ENCODE measurements at places on chromosomes 7 and 10.

DNA sequence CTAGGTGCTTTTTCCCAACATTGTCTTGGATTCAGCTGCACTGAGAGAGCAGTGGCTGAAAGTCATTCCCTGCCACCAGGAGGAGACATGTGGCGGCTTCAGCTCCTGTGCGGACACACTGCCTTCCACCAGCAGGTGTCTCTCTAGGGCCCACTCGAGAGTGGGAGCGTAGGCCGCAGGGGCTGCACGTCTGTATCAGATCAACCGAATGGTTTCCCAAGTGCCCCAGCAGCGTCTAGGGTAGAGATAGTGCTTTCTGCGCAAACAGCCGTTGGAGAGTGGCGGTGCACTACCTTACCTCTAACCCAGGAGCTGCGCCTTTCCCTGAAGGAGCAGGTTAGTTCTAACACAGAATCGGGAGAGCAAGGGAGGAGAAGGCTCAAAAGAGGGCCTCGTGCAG, 31.7 kb downstream of the PAPOLB start:
- peak; percentile 21 for DNase-seq

DNA sequence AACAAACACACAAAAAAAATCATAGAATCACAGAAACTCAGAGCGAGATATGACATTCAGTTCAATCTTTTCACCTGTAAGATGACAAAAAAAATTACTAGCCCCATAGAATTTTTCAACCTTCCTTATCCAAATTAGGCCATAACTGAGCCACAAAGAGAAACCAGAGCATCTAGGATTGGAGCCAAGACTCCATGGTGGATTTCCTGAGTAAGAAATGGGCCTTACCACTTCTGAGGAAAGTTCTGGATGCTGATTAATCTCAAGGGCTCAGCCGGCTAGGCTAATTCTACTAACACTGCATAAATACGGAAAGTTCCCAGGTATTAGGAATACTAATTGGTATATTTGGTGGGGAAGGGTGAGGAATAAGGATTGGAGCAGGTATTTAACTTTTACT, 16.8 kb downstream of the LIPM start:
- DNase-seq = no peak

GRCh38 chr10:44379907-44380306, 5.0 kb downstream of the CXCL12 start:
- no peak for DNase-seq

GRCh38 chr7:93551063-93551895, 23.2 kb downstream of the CALCR start:
- no peak for DNase-seq

GRCh38 chr10:104256335-104256961, 1.8 kb downstream of the GSTO1 start:
- no peak for DNase-seq

GRCh38 chr7:94634502-94634901, 21.4 kb downstream of the SGCE start:
- no peak for DNase-seq

DNA sequence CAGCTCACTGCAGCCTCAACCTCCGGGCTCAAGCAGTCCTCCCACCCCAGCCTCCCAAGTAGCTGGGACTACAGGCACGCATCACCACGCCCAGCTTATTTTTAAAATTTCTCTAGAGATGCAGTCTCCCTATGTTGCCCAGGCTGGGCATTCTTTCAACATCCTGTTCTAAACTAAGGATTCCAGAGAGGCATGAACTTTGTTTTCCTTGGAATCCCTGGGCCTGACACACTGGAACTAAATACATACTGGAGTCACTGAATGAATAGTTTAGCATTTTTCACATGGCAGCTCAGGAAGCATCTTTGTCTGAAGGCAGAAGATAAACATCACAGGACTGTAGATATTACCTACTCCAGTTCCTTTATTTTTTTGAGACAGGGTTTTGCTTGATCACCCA, 108.7 kb downstream of the ITIH5 start:
- no peak for DNase-seq

GRCh38 chr10:49183596-49184542, 4.3 kb downstream of the TMEM273 start:
- peak; percentile 39 for DNase-seq

- no peak for DNase-seq
Measured at GRCh38 chr7:85596827-85597226, 410.0 kb upstream of the SEMA3D start.

- no peak for DNase-seq
Measured at GRCh38 chr7:101133621-101134398, 6.9 kb downstream of the SERPINE1 start.

DNA sequence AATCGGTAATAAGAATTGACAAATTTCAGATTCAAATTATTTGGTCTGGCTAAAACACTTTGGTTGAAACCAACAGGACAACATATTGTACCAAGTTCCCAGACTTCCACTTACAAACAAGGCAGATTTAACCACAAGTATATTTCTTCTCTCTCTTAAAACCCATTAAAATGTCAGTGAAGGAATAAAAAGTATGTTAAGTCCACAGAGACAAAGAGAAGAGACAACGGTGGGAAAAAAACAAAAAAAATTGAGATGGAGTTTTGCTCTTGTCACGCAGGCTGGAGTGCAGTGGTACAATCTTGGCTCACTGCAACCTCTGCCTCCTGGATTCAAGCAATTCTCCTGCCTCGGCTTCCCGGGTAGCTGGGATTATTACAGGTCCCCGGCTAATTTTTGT, 16.3 kb downstream of the TM9SF3 start:
- DNase-seq = no peak

GRCh38 chr10:122665329-122665860, 34.3 kb downstream of the C10orf120 start:
- DNase-seq = no peak

- DNase-seq = no peak
Measured at GRCh38 chr7:35988818-35989217, 164.2 kb upstream of the EEPD1 start.

GRCh38 chr7:112630565-112630964, 149.8 kb downstream of the LSMEM1 start:
- no peak for DNase-seq

GRCh38 chr10:4596951-4597350, 229.1 kb upstream of the AKR1E2 start:
- DNase-seq = no peak

DNA sequence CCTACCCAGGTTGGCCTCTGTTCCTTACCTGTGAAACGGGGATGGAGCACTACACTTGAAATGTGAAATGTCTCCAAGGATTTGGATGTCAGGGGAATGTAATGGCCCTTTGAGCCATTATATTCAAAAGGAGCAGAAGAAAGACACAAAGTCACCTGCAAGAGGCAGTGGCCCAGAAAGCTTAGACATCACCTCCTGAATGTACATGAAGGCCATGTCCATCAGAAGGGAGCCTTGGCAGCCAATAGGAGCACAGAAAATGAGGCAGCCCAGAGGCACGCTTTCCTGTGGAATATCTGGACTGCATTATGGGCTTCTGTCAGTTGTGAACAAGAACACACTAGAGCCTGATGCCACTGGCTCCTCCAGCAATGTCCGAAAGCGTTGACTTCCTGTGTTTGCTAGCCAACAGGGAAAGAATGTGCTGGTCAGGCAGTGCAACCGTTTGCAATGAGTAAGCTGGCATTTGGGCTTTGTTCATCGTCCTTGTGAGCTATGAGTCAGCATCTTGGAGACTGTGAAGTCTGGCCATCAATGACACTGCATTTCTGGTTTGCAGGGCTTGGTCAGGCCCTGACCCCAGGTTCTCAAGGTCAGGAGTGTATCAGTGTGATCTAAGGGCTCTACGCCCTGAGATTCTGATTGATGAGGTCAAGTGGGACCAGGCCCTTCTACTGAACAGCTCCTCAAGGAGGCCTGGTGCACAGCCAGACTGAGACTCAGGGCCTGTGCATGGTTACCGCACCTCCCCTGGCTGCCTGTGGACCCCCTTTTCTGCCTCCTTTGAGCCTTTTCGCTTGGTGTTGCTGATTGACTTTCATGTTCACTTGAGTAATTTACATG, 222.4 kb downstream of the RPS24 start:
- DNase-seq = no peak

- no peak for DNase-seq
Measured at GRCh38 chr7:151408839-151409666, 785 bp downstream of the WDR86 start.

DNA sequence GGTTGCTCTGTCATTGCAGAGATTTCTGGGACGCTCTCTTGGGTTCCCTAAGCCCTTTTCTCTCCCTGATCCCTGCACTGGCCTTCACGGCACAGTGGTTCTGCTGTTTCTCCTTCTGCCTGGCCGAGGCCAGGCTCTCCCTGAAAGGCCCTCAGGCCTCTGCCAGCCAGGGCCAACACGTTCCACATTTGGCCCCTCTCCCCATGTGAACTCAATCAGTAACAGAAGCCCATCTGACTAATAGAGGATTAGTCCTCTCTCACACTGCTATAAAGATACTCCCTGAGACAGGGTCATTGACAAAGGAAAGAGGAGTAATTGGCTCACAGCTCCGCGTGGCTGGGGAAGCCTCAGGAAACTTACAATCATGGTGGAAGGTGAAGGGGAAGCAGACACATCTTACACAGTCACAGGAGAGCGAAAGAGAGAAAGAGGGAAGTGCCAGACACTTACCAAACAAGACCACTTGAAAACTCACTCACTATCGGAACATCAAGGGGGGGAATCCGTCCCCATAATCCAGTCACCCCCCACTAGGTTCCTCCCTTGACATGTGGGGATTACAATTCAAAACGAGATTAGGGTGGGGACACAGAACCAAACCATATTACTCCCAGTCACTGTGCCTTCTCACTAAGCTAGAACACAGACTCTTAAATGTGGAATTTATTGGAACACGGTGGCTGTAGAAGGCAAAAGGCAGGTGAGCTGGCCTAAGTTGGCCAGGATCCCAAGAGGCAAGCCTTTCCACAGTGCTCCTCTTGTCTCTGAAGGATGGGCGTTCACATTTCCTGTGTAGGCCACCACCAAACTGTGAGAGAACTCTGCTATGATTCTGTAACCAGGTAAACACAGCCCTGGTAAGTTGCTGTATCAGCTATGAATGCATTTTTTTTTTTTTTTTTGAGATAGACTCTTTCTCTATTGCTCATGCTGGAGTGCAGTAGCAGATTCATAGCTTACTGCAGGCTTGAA, 8.8 kb downstream of the FZD8 start:
- DNase-seq = no peak

DNA sequence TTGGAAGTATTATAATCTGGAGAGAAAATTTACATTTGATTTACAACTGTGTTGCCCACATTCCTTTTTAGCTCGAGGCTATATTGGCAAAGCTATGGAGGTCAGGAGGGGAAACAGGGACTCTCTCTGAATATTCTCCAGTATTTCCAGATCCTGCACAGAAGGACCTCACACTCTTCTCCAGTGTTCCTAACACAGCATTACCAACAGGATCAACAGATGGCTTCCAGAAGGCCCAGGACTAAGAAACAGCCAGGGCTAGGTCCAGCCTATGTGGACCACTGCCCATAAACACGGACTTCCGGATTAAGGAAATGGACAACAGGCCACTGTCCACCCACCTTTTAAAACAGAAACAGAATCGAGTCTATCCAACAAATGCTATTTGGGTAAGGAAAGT, 65.3 kb downstream of the CHCHD3 start:
- DNase-seq = no peak

DNA sequence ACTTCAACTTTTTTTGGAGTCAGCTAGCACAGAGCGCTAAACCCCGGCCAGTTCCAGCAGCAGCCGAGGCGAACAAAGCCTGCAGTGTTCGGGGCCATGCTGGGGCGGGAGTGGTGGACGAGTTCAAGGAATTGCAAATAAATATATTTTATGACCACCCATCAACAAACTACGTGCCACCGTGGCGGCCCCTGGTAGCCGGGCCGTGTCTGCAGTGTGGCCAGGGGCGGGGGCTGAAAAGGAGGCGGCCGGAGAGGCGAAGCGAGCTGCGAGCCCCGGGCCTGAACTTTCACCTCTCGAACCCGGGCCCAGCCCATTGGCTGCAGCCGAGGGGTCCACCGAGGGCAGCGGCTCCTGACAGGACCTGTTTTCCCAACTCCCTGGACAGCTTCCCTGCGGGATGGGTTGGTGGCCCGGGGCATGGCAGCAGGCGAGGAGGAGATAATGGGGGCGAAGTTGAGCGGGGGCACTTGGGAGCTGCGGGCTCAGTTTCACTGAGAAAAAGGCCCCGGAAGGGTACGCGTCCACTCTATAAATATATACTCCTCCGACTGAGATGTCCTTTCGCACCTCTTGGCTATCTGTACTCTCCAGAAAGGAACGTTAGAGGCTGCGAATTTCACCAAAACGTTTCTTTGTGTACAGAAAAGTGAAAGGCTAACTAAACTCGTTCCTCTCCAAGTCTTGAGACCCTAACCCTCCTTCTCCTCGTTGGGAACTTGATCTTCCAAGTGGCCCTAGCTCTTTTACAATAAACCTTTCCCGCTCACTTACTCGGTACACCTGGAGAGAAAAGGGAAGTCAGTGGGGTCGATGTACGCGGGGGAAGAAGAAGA, 164.6 kb upstream of the PPP1R3A start:
- no peak for DNase-seq

GRCh38 chr10:36280890-36281499, 638.9 kb upstream of the FZD8 start:
- no peak for DNase-seq

Measured in stimulated activated CD8-positive, alpha-beta memory T cell treated with anti-CD3 and anti-CD28 coated beads, Interleukin-7, amount 100 ng/mL, for 48 hours (primary cell).